ENCODE measurements at places on chromosomes 3 and 15.

DNA sequence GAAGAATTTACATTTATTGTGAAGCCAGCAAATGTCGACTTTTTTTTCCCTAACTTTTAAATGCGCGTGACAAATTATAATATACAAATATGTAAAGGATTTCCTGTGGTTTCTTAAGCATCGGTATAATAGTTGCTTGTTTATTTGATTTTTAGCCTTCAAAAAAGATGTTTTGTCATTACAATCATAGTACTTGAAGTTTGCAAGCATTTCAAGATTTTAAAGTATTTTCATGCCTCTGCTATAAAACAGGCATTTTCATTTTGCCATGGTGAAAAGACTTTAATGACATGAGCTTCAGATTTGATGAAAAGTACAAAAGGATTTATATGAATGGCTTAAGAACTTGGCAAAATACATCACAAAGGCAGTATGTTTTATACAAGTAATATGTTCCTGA is 9.4 kb upstream of the P2RY12 start:
- no peak for DNase-seq

GRCh38 chr3:140285380-140285779 is 350.4 kb downstream of the CLSTN2 start:
- DNase-seq: no peak

DNA sequence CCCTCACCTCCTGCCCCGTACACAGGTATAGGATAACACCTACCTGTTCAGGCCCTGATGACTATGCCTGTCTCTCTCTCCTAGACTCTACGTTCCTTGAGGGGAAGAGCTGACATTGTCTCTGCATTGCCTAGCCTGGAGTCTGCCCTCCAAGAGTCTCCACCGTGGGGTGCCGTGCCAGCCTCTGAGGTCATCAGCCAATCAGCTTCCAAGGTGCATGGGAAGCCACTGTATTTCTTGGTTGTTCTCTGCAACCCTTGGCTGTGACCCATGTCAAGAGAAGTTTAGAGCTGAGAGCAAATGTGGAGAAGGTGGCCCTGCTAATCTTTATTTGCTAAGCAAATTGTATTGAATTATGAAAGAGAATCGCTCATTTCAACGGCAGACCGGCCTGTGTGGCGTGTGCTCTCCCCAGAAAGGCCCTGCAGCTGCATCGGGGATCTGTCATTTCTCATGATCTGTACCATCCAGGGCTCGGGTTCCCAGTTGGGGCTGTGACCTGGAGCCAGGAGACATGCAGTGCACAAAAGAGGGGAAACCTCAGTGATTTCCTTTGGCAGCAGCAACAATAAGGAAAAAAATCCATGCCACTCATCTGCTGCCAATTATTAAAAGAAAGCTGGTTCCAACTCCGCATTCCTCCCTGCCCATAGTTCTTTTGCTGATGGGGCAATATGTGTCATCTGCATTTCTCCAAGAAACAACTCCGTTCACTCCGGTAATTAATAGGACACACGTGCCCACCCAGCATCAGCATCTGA is 182.2 kb downstream of the MEGF11 start:
- DNase-seq: no peak

- no peak for DNase-seq
Measured at GRCh38 chr3:41199866-41200668, 762 bp downstream of the CTNNB1 start.

DNA sequence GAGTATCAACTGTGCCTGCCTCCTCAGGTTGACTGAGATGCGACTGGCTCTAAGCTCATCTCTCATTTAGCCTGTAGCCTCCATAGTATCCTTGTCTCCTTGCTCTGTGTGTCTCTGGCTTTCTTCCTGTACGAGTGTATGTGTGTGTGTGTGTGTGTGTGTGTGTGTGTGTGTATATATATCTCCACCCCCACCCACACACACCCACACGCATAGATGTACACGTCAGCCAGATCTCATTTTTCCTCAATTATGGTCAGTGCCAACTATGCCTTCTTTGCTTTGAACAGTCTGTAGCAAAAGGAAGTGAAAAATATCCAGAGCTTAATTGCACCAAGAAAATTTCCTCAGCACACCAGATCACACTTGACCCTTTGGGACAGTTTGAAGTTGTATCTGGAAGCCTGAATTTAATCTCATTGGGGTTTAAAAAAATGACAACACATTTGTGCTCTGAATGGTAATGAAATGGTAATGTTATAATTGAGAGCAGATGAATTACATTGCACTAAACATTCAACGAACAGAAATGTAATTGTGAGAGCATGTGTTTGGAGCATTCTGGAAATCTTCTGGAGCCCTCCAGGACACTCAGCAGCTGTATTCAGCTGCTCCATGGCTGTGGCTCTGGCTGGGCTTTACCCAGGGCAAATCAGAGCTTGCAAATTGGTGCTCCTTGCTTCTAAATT is 63.6 kb downstream of the RYR3 start:
- DNase-seq: no peak

DNA sequence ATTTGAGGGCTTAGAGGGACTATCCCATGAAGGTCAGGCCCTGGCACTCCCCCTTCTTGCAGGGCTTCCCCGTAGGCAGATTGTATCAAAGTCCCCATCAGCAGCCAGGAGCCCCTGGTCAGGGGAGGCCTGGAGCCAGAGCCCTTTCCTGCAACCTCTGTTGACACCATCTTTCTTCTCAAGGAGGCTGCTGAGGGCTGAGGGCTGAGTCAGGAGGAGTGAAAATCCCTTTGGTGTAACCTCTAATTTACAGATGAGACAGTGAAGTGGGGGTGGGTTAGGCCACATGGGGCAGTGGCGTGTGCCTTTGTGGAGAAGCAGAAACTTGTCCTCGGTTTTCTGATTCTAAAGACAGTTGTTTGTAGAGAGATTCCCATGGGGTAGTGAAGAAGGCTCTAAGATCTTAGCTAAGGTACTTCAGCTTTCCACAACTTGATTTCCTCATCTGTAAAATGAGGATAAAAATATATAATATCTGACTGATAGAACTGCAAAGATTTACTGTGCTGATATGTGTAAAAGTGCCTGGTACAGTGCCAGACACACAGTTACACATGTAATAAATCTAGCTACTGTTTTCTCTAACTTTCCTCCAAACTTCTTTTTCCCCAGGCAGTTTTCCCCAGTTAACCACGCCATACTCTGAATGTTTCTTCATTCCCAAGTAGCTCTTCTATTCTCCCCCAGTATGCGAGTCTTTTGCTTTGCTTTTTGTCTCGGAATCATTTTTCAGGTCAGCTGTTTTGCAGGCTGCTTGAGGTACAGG is 249.4 kb upstream of the TPM1 start:
- DNase-seq: no peak

- no peak for DNase-seq
Measured at GRCh38 chr3:118629821-118630220, 404.8 kb downstream of the IGSF11 start.

- DNase-seq: no peak
Measured at GRCh38 chr15:68152342-68152741, 52.8 kb downstream of the CALML4 start.

GRCh38 chr3:97264180-97264579 is 449.8 kb downstream of the EPHA6 start:
- no peak for DNase-seq

GRCh38 chr15:67093504-67093862 is 28.1 kb downstream of the SMAD3 start:
- DNase-seq: no peak

DNA sequence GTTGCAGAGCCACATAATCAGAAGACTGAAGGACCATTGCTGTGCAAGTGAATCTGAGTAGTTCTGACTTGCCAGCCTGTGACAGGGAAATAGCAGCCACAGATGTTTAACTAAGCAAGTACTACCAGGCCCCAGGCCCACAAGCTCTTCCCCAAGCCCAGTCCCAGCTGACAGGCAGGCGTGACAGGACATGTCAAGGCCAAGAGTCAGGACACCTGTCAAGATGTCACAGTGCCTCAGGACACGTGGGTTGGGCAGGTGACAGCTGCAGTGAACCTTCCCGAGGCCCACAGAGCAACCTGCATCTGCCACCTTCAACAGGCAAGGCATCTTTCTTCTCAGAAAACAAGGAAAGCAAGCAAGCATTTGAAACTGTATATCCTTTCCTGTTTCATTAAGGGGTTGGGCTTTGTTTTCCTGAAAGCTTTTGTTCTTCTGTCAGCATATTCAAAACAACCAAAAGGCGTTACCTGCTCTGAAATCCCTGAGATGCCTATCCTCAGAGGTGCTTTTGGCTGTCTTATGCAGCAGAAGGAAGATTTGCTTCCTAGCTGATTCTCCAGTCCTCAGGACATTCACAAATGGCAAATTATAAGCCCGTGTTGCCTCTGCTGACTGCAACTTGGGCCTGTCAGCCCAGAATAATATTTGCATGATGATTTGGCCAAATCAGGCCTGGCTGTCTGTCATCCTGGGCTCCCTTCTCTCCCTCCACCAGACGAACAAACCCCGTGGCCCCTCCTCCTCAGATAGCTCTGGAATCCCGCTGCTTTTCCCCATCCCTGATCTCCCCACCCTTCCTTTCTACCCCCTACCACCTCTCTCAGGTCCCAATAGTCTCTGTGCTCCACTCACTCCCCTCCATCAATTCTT is 171.8 kb upstream of the WNT5A start:
- DNase-seq: no peak

DNA sequence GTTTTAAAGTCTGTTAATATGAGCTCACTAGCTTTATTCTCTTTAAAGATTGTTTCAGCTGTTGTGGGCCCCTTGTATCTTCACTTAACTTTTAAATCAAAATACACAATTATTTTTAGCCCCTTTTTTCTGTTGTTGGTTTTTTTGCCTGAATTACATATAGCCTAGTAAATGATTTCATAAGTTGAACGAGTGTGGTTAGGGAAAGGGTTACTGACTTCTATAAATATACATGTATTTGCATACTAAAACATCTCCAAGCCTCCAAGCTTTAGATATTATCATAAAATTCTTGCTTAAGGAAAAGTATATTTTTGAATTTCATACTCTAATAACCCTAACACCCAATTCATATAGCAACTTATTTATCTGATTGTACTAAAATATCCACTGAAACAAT is 73.2 kb upstream of the ARL6 start:
- no peak for DNase-seq

DNA sequence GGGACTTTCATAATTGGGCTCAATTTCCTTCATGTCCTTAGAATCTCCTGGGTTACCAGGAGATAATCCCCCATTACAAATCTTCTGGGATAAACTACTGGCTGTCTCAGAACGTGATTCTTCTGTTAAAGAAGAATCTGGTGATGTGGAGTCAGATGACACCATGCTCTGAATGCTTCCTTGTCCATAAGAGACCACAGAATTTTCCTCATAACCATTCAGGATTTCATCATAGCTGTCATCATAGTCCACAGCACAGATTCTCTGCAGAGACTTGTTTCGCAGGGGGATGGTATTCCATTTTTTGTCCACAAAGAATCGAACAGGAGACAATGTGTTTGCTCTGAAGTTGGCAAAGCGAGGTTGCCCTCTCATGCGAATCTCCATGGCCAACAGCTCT is 109.8 kb upstream of the TSPAN3 start:
- DNase-seq: no peak

- DNase-seq: no peak
Measured at GRCh38 chr15:83398626-83399025, 48.5 kb upstream of the SH3GL3 start.

DNA sequence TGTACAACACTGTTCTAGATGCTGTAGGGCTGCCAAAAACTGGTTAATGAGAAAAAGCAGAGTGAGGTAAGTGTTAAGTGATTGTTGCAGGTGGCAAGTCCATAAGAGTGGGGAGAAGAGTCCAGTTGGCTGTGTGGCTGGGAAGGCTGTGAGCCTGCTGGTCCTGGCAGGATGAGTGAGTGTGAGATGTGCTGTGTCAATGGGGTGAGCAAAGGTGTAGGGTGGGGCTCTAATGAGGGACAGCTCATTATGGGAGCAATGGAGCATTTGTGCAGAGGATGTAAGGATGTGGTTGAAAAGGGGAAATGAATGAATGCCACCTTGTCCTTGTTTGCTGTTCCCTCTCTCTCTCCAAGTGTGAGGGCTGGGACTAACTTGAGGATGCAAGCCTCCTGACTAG is 145.3 kb upstream of the ROPN1 start:
- DNase-seq: no peak

GRCh38 chr15:76863693-76864092 is 41.4 kb downstream of the SCAPER start:
- no peak for DNase-seq

DNA sequence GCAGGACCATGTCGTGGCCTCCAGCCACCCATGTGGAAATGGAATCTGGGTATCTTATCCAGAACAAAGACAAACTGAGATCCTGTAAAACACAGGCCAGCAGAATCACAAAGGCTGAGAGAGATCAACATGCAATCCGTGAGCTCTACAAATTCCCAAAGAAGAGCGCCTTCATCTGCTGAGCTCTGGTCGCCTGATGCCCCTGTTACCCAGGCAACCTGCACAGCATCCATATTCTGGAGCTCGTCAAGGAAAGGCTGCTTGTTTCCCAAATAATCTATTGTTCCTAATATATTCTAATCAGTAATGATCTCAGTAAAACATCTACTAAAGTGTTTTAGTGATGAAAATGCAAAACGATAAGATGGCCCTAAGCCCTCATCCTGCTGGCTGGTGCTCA is 133.6 kb downstream of the OCA2 start:
- no peak for DNase-seq

DNA sequence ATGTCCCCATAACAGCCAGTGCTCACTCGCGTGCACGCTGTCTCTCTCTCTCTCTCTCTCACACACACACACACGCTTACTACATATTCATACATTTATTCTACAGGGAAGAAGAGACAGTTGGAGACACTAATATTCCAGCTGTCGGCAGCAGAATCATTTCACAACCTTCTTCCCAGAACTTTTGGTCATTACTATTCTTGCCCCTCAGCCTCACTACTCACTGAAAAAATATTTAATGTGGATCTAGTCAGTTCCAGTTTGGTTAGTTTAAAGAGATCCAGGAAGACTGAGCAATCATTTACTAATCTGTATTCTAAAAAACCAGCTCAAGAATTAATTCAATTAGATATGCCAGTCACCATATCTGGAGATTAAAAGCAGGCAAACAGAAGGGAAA is 394.9 kb downstream of the PTPRG start:
- no peak for DNase-seq

- no peak for DNase-seq
Measured at GRCh38 chr15:27254801-27255200, 283.8 kb downstream of the GABRG3 start.

DNA sequence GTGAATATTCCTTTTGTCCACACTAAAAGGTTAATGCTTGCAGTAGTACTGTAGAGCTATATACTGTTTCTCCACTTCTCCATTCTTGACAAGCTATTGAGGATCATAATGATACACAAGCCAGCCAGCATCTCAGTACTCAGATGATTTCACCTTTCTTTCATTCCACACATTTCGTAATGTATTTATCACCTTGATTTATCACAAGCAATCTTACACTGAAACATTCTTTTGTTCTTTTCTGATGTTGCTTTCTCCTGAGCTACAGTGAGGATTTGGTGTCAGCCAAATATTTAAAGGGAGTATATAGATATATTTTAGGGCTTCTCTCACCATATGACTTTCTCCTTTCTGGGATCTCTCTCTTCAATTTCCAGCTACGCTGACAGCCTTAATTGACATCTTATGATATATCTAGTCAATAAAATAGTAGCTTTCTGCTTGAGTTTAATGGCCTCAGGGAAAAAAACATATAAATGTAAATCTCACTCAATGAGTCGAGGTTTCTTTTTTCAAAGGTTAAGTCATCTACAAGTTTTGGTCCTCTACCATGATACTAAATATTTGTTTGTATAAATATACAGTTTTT is 1327.0 kb downstream of the NSUN3 start:
- no peak for DNase-seq

- peak; percentile 42 for DNase-seq
Measured at GRCh38 chr3:141487521-141488252, 860 bp downstream of the RASA2 start.

Data from stimulated activated CD8-positive, alpha-beta memory T cell treated with anti-CD3 and anti-CD28 coated beads, Interleukin-15, amount 100 ng/mL, for 24 hours (primary cell).